ENCODE measurements at places on chromosomes 1 and 21. TPM values are rescaled to one million over a fixed set of nuclear protein-coding genes. Genes with fewer than 3 reads are reported as not detected.
A peak's percentile ranks its signal among the peaks of the same experiment; 100 is the strongest.

DNA sequence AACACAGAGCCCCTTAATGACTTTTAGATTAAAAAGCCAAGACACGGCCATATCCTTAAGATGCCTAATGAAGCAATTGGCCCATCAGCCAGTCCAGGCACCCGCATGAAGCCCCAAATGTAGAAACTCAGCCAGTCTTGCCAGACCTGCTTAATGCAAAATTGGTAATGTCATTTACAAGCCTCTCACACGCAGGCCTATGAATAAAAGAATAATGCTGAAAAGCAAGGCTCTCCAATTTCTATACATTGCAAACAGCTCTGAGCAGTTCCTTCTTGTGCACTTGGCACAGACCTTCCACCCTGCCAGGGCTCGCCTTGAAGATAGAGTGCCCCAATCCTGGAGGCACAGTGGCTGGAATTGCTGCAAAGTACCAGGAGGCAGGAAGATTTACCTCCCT is 498.9 kb downstream of the NPHP4 start:
- DNase-seq, result no peak
- no peaks in the 10 kb centered on the region for H3K4me1 ChIP-seq
- peaks cover 17% of the 10 kb centered on the region for H3K27me3 ChIP-seq
- no peak overlapping the region for H3K27ac ChIP-seq
- peaks cover 56% of the 10 kb centered on the region for H3K36me3 ChIP-seq

- H3K4me3 ChIP-seq, result no peak overlapping the region
- H3K4me1 ChIP-seq, result no peaks in the 10 kb centered on the region
- H3K36me3 ChIP-seq, result no peaks in the 10 kb centered on the region
Measured at GRCh38 chr1:54709547-54710292, 5.9 kb upstream of the TTC4 start.

GRCh38 chr1:178495741-178496409 is 889 bp downstream of the CLEC20A start:
- no peak for DNase-seq
- no peaks in the 10 kb centered on the region for H3K27me3 ChIP-seq
- no peak overlapping the region for H3K4me3 ChIP-seq
- peaks cover 13% of the 10 kb centered on the region for H3K4me1 ChIP-seq

DNA sequence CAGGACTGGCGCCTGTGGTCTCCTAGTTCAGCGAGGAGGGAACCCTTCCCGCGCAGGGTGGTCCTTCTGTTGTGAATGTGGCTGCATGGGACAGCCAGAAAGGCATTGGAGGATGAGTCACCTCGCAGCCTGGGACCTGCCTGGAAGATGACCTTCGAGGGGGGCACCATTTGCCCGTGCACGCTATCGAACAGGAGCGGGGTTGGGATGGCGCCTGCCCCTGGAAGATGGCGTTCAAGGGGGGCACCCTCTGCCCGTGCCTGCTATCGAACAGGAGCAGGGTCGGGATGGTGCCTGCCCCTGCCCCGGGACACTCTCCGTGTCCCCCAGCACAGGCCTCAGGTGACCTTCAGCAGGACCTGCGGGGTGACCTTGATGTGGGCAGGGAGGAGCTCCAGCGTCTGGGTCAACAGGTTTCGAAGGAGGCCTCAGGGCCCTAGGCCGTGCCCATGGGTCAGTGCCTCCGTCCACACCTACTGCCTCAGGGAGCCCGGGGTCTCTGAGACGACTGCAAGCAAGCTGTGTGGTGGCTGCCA is 1.7 kb upstream of the ACTRT2 start:
- DNase-seq, result no peak
- H3K27ac ChIP-seq, result no peak overlapping the region
- H3K4me3 ChIP-seq, result no peak overlapping the region
- peaks cover 12% of the 10 kb centered on the region for H3K36me3 ChIP-seq

NBPF12 gene
- total RNA-seq, result 5.9 TPM

RAB29 gene
- 11.0 TPM for total RNA-seq

- H3K4me1 ChIP-seq, result peaks cover 48% of the 10 kb centered on the region
- no peaks in the 10 kb centered on the region for H3K36me3 ChIP-seq
- DNase-seq, result no peak
Measured at GRCh38 chr1:118304722-118305359, 119.8 kb upstream of the SPAG17 start.

- H3K4me3 ChIP-seq, result peak overlapping the region; percentile 3
- H3K36me3 ChIP-seq, result peaks cover 9% of the 10 kb centered on the region
- peaks cover 66% of the 10 kb centered on the region for H3K4me1 ChIP-seq
Measured at GRCh38 chr1:14182856-14183255, 415.6 kb upstream of the KAZN start.

DNA sequence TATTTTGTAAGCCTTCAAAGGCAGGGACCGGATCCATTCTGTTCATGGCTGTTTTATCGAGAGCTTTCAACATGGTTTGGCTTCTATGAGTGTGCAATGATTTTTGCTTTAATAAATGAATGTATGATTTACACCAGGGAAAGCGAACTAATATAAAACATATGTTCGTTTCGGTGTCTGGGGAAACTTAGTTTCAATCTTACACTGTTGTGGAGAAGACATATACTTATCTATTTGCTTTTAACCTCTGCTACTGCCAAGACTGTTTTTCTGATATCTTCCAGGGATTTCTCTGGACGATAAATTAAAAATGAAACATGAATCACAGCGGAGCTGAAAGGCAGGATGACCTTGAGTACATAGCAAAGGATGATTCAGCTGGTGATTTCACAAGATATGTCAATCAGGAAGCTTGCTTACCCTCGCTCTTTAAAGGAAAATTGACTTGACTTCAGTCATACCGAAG is 14.7 kb upstream of the CYYR1 start:
- H3K4me3 ChIP-seq, result no peak overlapping the region
- no peak overlapping the region for H3K27ac ChIP-seq
- no peak for DNase-seq
- H3K4me1 ChIP-seq, result peaks cover 12% of the 10 kb centered on the region
- H3K36me3 ChIP-seq, result no peaks in the 10 kb centered on the region

ACTN2 gene
- total RNA-seq, result 3.5 TPM

SLC35F3 gene
- 0.85 TPM for total RNA-seq

KCNJ9 gene
- total RNA-seq, result not detected

DNA sequence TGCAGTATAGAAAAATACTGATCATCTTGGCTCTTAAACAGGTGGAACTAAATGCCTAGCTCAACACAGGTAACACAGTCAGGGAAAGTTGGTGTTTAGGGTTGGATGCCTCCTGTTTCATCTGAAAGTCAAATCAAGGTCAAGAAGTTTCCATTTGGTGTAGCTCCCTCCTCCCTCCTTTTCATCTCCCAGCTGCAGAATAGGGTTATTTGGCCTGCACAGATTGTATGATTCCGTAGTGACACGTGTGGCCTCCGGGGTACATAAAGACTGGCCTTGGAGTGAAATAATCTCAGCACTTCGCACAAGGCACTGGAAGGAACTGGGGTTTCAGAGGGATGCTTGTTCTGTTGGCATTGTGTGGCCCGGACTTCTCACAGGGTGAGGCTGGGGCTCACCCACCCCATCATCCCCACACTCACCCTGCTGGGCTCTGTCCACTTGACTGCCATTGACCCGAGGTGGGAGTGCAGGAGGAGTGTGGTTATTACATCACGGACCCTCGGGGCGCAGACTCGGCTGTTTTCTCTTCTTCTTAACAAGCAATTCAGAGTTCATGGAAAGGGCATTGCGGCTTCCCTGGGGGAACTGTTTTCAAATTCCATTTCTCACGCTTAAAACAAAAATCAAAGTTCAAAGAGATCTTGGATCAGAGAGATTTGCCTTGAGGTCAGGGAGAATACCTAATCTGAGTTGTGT is 18.4 kb downstream of the IGSF5 start:
- H3K36me3 ChIP-seq, result peaks cover 7% of the 10 kb centered on the region
- no peak for DNase-seq
- peaks cover 7% of the 10 kb centered on the region for H3K4me1 ChIP-seq
- no peaks in the 10 kb centered on the region for H3K27me3 ChIP-seq
- no peak overlapping the region for H3K27ac ChIP-seq
- no peak overlapping the region for H3K4me3 ChIP-seq

KCNE2 gene
- total RNA-seq, result 0.44 TPM
